ENCODE measurements at places on chromosomes 11 and 22. TPM values are rescaled to one million over a fixed set of nuclear protein-coding genes. Genes with fewer than 3 reads are reported as not detected.

DNA sequence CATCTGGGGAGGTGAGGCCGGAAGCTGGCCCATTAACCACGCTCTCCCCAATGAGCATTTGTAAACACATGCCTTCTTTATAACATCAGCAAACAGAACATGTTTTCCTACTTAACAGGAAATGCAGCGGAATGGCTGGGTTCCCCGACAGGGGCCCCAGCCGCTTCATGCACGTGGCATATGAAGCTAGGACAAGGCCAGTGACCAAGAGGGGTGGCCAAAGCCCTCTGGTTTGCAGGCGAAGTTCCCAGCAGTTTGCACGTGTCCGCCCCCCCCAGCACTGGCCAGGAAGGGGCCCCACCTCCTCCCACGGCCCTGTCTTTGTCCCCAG lies 38.7 kb upstream of the LINC01488 start:
- H3K27ac ChIP-seq: peak overlapping the region; percentile 23
- no peaks in the 10 kb centered on the region for H3K27me3 ChIP-seq
- no peak for DNase-seq
- peak overlapping the region; percentile 67 for H3K4me3 ChIP-seq
- peaks cover 36% of the 10 kb centered on the region for H3K4me1 ChIP-seq

DNA sequence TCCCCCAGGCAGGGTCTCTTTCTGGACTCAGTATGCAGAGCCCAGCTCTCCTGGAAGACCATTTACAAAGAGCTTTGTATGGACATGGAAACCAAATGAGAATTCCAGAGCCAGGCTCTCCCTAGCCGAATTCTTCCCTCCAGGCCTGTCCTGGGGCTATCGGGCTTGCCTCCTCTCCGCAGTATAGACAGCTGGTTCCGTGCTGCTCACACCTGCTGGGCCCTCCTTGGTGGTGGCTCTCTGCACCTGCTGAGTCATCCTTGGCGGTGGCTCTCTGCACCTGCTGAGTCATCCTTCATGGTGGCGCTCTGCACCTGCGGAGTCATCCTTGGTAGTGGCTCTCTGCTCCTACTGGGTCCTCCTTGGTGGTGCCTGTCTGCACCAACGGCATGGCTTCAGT lies 743.5 kb downstream of the BRD1 start:
- no peaks in the 10 kb centered on the region for H3K4me1 ChIP-seq
- DNase-seq: no peak
- no peak overlapping the region for H3K4me3 ChIP-seq
- H3K36me3 ChIP-seq: no peaks in the 10 kb centered on the region
- H3K27me3 ChIP-seq: peaks cover 3% of the 10 kb centered on the region

The TEX54 gene
- not detected for total RNA-seq

DNA sequence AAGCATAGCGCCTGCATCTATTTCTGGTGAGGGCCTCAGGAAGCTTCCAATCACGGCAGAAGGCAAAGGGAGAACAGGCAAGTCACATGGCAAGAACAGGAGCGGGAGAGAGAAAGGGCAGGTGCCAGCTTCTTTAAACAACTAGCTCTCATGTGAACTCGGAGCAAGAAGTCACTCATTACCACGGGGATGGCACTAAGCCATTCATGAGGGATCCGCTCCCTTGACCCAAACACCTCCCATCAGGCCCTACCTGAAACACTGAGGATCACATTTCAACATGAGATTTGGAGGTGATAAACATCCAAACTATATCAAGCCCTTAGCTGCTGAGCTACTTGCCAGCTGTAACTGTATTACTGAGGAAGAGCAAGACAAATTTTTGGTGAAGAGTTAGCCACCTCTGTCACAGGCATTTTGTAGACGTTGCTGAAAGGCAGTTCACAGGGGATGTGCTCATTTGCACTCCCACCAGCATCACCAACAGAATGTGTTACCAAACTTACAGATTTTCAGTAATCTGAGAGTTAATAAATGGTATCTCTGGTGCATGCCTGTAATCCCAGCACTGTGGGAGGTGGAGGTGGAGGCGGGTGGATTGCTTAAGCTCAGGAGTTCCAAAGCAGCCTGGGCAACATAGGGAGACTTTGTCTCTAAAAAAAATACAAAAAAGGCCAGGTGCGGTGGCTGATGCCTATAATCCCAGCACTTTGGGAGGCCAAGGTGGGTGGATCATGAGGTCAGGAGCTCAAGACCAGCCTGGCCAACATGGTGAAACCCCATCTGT lies 398.2 kb downstream of the LARGE1 start:
- no peaks in the 10 kb centered on the region for H3K36me3 ChIP-seq
- H3K27ac ChIP-seq: no peak overlapping the region
- peaks cover 9% of the 10 kb centered on the region for H3K4me1 ChIP-seq
- no peak overlapping the region for H3K4me3 ChIP-seq
- no peak for DNase-seq

The KDM2A gene
- total RNA-seq: 64.8 TPM

The MPZL2 gene
- not detected for total RNA-seq

DNA sequence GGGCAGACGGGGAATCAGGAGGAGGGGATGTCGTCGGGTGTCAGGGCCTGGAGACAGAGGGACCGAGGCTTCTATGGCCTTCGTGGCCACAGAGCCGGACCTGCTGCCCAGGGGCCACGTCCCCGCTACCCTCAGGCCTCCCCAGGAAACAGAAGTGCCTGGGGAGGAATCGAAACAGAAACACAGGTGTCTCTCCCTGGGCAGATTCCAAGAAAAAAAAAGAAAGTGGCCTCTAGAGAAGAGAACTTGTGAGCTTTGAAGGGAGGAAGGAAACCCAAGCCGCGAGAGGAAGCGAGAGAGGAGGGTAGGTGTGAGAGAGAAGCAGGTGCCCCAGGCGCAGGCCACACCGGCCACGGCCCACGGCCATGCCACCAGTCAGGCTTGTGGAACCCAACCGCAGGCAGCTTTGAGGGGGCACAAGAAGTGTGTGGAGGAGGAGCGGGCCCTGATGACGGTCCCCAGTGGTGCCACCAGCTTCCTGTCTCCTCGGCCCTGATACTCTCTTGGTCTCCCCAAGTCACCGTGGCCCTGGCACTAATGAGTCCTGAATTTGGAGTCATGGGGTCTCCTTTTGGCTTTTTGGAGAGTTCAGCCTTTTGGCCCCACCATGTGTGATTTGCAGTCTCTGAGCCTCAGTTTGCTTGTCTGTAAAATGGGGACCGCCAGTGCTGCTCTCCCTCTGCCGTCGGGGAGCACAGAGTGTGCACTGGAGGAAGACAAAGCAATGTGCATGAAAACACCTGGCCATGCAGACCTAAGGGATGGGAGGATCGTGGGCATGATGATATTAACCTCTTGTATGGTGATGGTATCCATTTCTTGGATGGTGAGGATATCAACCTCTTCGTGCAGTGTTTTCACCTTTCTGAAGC lies 25.2 kb downstream of the LIF start:
- no peak for DNase-seq
- H3K4me3 ChIP-seq: no peak overlapping the region
- no peaks in the 10 kb centered on the region for H3K27me3 ChIP-seq
- no peak overlapping the region for H3K27ac ChIP-seq
- H3K4me1 ChIP-seq: peaks cover 43% of the 10 kb centered on the region

DNA sequence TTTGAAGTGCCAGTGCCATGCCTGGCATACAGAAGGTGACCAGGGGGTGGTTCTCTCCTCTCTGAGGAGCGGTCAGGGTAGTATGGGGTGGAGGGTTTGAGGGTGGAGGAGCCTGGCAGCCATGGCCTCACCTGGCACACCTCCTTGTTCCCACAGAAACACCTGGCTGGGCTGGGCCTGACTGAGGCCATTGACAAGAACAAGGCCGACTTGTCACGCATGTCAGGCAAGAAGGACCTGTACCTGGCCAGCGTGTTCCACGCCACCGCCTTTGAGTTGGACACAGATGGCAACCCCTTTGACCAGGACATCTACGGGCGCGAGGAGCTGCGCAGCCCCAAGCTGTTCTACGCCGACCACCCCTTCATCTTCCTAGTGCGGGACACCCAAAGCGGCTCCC lies 9.6 kb downstream of the SERPINH1 start:
- DNase-seq: no peak
- H3K4me1 ChIP-seq: peaks cover 14% of the 10 kb centered on the region
- H3K36me3 ChIP-seq: peaks cover 35% of the 10 kb centered on the region
- H3K27ac ChIP-seq: no peak overlapping the region

GRCh38 chr11:78250099-78250498 lies 61.4 kb downstream of the USP35 start:
- DNase-seq: no peak
- H3K4me3 ChIP-seq: no peak overlapping the region
- H3K36me3 ChIP-seq: peaks cover 12% of the 10 kb centered on the region

GRCh38 chr11:33977676-33978075 lies 73.9 kb upstream of the CAPRIN1 start:
- H3K4me3 ChIP-seq: no peak overlapping the region
- no peaks in the 10 kb centered on the region for H3K4me1 ChIP-seq
- DNase-seq: no peak
- no peak overlapping the region for H3K27ac ChIP-seq

- DNase-seq: no peak
- H3K36me3 ChIP-seq: no peaks in the 10 kb centered on the region
- H3K4me1 ChIP-seq: peaks cover under 1% of the 10 kb centered on the region
- H3K27ac ChIP-seq: no peak overlapping the region
Observed at GRCh38 chr22:46569848-46570695, 32.7 kb upstream of the CELSR1 start.

DNA sequence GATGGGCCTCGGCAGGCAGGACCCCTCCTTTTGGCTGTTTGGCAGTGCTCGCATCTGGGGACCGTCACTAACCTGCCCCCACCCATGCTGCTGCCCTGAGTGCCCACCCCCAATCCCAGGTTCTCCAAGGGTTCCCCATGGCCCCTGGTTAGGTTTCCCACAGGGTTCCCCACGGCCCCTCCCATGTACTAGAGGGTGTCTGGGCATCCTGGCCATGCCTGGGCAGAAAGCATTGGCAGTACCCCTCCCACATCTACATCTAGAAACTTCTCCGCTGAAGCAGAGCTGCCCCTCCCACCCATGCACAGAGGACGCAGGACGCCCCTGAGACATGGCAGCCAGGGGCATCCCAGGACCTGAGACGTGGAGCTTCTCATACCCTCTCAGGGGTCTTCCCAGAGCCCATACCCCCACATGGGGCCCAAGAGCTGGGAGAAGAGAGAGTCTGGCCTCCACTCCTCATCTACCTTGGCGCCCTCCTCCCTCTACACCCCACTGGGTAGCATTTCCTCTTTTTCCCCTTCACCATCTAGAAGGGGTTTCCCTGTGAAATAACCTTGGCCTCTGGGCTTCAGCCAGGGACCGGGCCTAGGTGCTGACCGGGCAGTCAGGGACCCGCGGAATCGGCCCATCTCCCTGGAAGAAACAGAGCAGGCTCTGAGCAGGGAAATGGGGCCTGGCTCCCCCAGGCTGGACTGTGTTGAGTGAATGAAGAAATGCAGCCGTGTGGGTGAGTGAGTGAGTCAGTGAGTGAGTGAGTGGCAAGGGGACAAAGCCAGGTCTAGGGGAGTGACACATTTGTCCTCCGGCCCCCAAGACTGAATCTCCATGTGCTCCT lies 987.3 kb downstream of the BRD1 start:
- no peak overlapping the region for H3K4me3 ChIP-seq
- H3K27me3 ChIP-seq: no peaks in the 10 kb centered on the region
- H3K4me1 ChIP-seq: no peaks in the 10 kb centered on the region
- H3K27ac ChIP-seq: no peak overlapping the region
- DNase-seq: no peak

The GSTT2 gene
- not detected for total RNA-seq

The BRSK2 gene
- 1.9 TPM for total RNA-seq

The SLC5A4 gene
- not detected for total RNA-seq

The CEP126 gene
- 8.9 TPM for total RNA-seq

The TSPAN18 gene
- total RNA-seq: 14.2 TPM

The A4GALT gene
- 29.9 TPM for total RNA-seq

DNA sequence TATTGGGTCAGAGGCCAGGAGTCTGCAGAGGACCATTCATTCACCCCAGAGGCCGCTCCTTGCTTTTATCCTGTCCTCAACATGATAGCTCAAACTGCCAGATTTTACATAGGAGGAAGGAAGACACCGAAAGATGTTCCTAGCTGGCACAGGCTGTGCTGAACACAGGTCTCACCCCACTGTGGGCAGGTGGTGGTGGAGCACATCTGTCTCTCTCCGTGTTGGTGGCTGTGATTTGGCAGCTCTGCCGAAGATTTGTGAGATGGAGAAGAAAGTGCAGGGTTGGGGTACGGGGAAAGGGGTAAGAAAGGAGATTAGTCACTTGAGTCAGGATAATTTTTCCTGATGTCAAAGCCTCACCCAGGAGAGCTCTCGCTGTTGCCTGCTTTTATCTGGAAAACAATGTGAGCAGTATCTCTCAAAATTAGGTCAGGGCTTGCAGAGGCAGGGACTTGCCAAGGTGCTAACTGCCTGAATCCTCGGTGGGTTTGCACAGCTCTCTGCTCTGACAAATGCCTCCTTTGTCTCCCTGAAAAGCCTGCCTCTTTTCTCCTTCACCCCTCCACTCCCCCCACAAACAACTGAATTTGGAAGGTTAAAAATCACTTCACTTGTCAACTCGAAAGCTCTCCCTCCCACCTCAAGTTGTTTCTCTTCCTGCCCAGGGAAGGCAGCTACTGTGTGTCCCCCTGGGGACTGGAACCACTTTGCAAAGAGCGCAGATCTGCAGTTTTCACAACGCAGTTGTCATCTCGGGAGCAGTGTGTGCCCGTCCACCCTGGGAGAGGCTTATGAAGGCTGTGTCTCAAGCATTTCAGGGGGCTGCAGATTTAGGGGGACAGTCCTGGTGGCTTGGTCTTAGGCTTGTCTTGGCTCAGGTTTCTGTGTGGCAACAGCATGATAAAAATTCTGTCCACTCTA lies 299.7 kb downstream of the ST3GAL4 start:
- H3K27me3 ChIP-seq: no peaks in the 10 kb centered on the region
- peak overlapping the region; percentile 24 for H3K27ac ChIP-seq
- DNase-seq: no peak
- H3K36me3 ChIP-seq: no peaks in the 10 kb centered on the region
- H3K4me1 ChIP-seq: peaks cover 13% of the 10 kb centered on the region

- peaks cover 15% of the 10 kb centered on the region for H3K36me3 ChIP-seq
- H3K27ac ChIP-seq: no peak overlapping the region
- H3K27me3 ChIP-seq: no peaks in the 10 kb centered on the region
- DNase-seq: no peak
- no peak overlapping the region for H3K4me3 ChIP-seq
Observed at GRCh38 chr11:47464483-47464882, 15.5 kb upstream of the RAPSN start.

DNA sequence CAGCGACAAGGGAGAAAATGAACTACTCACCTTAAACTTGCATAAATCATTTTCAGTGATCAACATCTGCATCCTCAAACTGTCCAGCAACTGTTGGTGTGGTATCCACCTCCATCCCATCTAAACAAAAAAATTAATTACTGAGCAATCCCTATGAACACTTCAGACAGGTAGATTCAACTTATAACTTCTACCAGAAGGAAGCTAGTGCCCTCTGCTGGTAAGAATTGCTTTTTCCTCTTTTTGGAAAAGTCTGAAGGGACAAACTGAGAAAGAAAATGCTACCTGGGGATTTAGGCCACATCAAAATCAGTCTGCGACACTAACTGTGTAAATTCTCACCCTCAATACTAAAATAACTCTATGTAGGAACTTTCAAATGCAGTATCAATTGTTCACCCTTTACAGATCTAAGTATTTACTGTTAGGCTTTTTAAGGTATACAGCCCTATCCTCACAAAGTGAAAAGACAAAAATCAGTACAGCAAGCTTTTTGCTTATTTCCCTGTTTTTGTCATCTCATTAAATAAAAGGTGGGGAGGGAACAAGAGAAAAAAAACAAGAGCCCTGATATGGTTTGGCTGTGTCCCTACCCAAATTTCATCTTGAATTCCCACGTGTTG lies 17.9 kb downstream of the CLNS1A start:
- H3K27ac ChIP-seq: no peak overlapping the region
- H3K36me3 ChIP-seq: peaks cover 40% of the 10 kb centered on the region
- no peak overlapping the region for H3K4me3 ChIP-seq
- DNase-seq: no peak
- no peaks in the 10 kb centered on the region for H3K4me1 ChIP-seq
- no peaks in the 10 kb centered on the region for H3K27me3 ChIP-seq

The MUC15 gene
- not detected for total RNA-seq

All from osteocyte (in vitro differentiated cells).